Karpas-422 (cell line): ENCODE measurements at places on chromosomes 2 and 18. TPM values are rescaled to one million over a fixed set of nuclear protein-coding genes. Genes with fewer than 3 reads are reported as not detected.

The TTC21B gene
- 41.2 and 47.8 TPM in 2 replicates for total RNA-seq

The ADNP2 gene
- 11.5 and 15.5 TPM in 2 replicates for total RNA-seq

The CRACDL gene
- 1.0 and 2.5 TPM in 2 replicates for total RNA-seq

The UGT1A3 gene
- not detected in 2 replicates for total RNA-seq
